ENCODE measurements at places on chromosomes 6 and 20.

DNA sequence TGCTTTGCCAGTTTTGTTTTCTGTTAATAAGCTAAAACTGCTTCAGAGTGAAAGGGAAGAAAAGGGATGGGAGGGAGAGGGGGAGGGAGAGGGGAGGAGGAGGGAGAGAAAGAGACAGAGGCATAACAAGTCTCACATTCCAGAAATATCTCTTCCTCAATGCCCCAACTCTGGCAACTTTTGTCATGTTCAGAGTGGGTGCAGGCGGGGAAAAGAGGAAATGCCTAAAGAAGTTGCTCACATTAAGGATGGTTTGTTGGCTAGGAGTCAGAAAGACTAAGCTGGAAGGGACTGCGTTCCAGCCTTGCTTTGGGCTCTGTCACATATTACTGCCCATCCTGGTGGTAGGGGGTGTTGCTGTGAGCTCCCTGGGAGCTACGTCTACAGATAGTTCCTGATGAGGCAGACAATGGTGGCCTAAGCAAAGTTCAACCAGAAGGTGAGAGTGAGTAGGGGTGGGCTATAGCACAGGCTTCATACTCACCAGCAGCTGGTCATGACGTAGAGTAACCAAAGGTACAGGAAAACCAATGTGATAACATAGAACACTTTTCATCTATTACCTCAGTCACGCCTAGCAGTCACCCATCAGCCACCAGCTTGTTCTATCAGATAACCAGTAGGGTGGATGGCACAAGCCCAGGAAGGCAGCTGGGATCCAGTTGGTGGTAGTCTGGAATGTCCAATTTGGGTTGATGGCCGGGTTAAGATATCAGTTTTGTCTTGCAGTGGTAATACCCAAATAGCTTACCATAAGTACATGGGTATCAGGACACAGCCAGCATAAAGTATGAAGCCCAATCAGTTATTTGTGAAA is 2.1 kb downstream of the TSPYL4 start:
- peak; percentile 77 for DNase-seq

DNA sequence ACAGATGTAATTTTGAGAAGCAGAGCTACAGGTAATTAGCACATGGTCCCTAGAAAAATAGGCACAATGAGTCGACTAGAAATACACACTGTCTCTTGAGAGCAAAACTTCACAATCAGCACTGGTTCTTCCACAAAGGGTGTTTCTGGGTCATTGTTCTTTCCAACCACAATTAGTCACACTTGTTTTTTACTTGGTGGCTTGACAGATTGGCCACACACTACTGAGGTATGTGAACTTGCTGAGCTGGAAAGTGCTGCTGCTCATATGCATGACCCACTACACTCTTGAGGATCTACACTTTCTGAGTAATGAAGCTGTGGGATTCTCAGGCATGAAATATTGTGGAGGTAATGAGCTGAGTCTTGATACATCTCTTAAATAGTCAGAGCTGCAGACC is 347.7 kb downstream of the BCKDHB start:
- DNase-seq: no peak

GRCh38 chr6:38985839-38986238 is 62.7 kb upstream of the GLP1R start:
- DNase-seq: no peak

- DNase-seq: no peak
These were observed 32.2 kb upstream of the CHD6 start for GRCh38 chr20:41650231-41650948.
